ENCODE measurements at places on chromosomes 12 and 14. TPM values are rescaled to one million over a fixed set of nuclear protein-coding genes. Genes with fewer than 3 reads are reported as not detected.

The AMN gene
- polyA plus RNA-seq: 12.8 TPM

The ACVRL1 gene
- polyA plus RNA-seq: 13.3 TPM

The CMAS gene
- polyA plus RNA-seq: 34.7 TPM

- DNase-seq: no peak
- H3K4me1 ChIP-seq: no peaks in the 10 kb centered on the region
- H3K27me3 ChIP-seq: no peaks in the 10 kb centered on the region
- H3K36me3 ChIP-seq: no peaks in the 10 kb centered on the region
Observed at GRCh38 chr12:3419558-3419957, 71.4 kb upstream of the PRMT8 start.

DNA sequence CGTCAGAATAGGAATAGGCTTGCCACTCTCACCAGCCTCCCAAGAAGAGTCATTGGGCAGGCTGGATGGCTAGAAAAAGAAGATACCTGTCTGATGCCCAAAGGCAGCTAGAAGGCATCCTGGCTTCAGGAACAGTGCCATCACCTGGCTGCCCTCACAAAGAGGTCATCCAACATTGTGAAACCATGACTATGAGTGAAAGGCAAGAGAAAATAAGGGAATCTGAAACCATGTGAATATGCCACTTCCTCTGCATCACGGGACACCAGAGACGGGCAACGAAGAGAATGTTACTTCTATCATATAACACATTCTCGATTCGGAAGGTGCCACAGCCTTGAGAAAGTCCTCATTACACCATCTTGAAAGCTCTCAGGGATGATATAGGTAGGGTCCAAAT is 182.0 kb downstream of the DAD1 start:
- no peak for DNase-seq
- H3K4me3 ChIP-seq: no peak overlapping the region
- no peaks in the 10 kb centered on the region for H3K36me3 ChIP-seq
- H3K27ac ChIP-seq: no peak overlapping the region
- peaks cover 19% of the 10 kb centered on the region for H3K4me1 ChIP-seq

GRCh38 chr12:49984476-49985359 is 12.0 kb downstream of the AQP6 start:
- DNase-seq: no peak
- H3K4me3 ChIP-seq: no peak overlapping the region
- H3K36me3 ChIP-seq: peaks cover under 1% of the 10 kb centered on the region
- H3K27me3 ChIP-seq: no peaks in the 10 kb centered on the region
- H3K27ac ChIP-seq: no peak overlapping the region

- H3K4me3 ChIP-seq: no peak overlapping the region
- H3K36me3 ChIP-seq: no peaks in the 10 kb centered on the region
- H3K27me3 ChIP-seq: no peaks in the 10 kb centered on the region
- H3K4me1 ChIP-seq: no peaks in the 10 kb centered on the region
- H3K27ac ChIP-seq: no peak overlapping the region
Observed at GRCh38 chr12:60489071-60489470, 893.2 kb downstream of the SLC16A7 start.

Data from stomach (tissue), 19 donors.